ENCODE measurements at places on chromosomes 7 and 10.
A peak's percentile ranks its signal among the peaks of the same experiment; 100 is the strongest.

GRCh38 chr7:24898691-24899090, 81.3 kb downstream of the OSBPL3 start:
- no peak for DNase-seq

DNA sequence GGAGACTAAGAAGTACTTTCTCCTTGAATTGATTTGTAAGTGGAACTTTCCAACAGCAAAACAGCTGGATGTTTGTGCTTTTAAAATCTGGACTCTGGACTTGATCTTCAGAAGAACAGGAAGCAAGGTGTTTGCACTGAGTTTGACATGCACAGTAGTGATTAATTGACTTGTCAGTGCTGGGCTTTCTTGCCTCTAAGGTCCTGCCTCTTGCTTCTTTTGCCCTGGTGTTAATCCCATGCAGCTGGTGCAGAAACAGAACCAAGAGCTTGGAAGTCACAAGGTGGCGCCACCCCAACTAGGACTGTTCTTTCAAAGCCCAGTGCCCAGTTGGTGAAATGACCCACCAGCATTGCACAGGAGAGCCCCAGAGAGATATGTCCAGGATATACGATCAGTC, 66.8 kb upstream of the SEPHS1 start:
- DNase-seq = peak; percentile 16

DNA sequence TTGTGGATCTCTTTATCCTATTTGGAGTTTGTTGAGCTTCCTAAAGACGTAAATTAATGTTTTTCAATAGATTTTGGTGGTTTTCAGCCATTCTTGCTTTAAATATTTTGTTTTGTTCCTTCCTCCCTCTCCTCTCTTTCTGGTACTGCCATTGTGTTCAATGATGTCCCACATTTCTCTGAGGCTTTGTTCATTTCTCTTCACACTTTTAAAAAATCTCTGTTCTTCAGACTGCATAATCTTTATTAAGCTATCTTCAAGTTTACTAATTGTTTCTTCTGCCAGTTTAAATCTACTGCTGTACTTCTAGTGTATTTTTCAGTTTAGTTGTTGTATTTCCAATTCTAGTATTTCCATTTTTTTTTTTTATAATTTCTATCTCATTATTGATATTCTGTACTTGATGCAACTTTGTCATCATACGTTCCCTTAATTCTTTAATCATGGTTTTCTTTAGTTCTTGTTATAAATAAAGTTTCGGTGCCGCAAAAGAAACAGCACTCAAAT, 45.6 kb upstream of the FZD9 start:
- no peak for DNase-seq

GRCh38 chr10:113754768-113755167, 3.3 kb downstream of the PLEKHS1 start:
- DNase-seq = no peak

GRCh38 chr7:48636391-48637015, 287.8 kb upstream of the CDC14C start:
- no peak for DNase-seq

DNA sequence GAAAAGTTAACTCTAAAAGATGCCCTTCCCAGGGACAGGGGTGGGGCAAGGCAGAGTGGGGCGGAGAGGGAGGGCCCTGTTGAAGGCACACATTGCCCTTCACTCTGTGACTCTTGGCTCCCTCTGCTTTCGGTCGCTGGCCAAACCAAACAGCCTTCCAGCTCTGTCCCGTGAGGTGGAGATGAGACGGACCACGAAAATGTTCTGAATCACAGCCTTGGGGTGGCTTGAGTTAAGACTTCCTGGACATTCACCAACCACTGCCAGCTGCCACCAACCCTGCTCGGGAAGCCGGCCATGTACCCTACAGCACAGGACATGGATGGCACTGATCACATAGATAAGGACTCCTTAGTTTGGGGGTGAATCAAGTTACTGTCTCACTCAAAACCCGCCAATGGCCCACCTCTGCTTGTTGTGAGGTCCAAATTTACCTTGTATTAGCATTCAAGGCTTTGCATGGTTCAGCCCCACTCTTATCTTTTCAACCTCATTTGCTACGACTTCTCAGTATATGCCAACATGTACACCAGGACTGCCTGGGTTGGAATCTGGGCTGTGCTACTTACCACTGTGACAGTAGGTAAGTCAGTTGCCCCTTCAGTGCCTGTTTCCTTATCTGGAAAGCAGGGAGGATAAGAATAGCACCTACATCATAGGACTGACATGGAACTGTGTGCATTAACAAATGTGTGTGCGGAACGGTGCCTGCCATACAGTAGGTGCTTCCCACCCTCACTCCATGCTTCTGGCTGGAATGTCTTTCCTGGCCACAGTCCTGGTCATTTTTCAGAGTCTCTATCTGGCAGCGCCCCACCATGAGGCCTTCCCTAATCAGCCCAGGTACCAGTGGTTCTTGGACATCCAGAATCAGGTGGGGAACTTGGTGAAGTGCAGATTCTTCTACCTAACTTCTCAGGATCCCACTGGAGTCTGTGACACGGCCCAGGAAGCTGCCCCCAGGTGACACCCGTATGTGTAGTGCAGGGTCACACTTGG, 28.0 kb downstream of the ITPRIP start:
- DNase-seq = peak; percentile 60

DNA sequence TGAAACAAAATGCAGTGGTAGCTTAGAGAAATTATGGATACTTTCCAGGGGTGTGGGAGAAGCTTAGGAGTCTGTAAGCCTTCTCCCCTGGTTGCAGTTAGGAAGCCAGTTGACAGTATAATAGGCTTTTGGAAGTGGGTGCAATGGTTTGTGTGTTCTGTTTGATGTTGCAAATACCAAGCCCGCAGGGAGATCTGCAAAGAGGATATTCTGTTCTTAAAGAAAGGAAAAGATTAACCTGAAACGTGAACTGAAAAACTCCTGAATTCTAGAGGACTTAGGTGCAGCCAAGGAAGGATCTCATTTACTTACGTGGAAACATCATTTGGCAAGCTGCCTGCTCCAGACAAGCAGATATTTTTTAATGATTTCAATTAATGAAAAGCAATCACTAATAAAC, 496.6 kb downstream of the AUTS2 start:
- no peak for DNase-seq

- DNase-seq = peak; percentile 26
Observed at GRCh38 chr7:70694434-70694970, 437.4 kb upstream of the GALNT17 start.

GRCh38 chr10:49550563-49550962, 11.6 kb upstream of the ERCC6 start:
- DNase-seq = peak; percentile 21

GRCh38 chr7:84508606-84509005, 314.0 kb upstream of the SEMA3A start:
- no peak for DNase-seq

DNA sequence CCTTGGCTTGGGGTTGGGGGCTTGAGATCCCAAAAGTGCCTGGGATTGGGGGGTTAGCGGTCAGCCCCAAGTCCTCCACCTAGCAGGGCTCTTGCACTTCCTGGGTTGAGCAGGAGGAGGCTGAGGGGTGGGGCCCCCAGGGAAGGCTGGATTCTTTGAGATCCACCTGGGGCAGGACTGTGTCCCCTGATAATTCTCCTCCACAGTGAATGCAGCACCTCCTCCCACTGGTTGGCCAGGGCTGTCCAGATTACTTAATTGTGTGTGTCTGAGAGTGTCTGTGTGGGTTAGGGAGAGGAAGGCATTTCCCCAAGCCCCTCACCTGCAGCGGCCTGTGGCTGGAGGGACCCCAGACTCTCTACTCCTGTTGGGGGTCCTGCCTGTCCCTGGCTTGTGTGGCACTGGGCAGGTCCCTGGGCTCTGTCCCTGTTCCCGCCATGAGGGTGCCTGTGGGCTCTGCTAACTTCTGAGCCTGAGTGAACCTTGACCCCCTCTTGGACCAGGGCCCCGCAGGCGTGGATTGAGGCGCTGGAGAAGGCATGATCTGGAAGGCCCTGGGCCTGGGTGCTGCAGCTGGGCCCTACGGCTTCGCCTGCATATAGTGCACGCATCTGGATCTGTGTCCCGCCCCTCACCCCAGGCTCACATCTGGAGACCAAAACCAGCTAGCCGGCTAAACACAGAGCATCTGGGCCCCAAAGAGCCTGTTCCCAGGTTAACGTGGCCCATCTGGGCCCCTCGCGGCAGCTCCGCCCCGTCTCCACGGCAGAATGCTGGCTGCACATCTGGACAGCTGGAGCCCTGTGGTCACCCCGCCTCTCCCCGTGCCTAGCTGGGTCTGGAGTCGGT, 10.4 kb downstream of the TMEM270 start:
- DNase-seq = no peak

DNA sequence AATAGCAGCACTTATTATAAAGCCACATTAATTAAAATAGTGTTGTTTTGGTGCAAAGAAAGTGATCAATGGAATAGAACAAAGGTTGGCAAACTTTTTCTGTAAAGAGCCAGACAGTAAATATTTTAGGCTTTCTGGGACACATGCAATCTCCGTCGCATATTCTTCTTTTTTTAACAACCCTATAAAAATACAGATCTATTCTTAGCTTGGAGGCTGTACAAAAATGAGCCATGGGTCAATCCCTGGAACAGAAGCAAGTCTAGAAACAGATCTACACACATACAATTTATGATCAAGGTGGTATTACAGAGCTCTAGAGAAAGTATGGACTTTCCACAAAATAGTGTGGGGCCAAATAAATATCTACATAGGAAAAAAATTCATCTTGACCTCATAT, 71.8 kb downstream of the ARHGAP21 start:
- DNase-seq = no peak

DNA sequence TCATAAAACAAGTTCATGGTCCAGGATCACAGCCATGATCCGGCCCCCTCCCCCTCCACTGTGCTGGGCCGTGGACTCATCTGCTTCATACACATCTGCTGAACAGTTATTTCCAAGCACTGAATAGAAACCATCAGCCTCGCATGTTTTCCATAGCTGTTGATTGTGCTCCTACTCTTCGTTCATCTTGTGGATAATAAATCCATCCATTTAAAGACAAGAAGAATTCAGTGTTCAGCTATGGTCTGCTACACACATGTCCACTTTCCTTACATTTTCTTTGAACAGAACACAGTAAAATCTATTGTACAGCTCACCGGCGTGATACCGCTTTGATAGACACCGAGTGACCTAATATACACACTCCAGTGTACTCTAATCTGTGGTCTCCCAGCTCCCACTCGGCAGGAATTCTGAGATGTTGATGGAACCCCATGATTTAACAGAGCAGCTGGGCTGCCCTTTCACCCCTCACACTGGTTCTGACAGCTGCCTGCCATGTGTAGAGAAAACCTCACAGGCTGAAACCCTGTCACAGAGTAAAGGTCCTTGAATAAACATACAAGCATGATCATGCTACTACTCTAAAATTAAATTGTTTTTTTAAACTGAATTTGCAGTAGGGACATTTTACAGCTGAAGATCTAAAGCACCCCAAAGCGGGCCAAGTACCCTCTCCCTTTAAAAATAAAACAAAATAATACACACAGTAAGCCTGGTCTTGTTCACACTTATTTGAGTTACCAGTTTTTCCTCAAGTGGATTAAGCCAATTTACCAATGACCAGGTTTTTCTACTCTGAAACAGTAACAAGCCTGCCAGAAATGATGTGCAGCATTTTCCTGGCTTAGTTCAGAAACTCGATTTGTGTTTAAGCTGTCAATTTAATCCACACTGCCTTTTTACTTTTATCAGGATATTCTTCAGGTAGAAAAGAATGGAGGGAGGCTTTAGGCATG, 95.1 kb upstream of the FZD1 start:
- peak; percentile 15 for DNase-seq

- peak; percentile 70 for DNase-seq
Observed at GRCh38 chr10:125076891-125077541, 83.3 kb downstream of the CTBP2 start.

- no peak for DNase-seq
Observed at GRCh38 chr10:99888622-99889021, 106.2 kb downstream of the ABCC2 start.

GRCh38 chr7:158280448-158281144, 307.0 kb downstream of the PTPRN2 start:
- DNase-seq = no peak

DNA sequence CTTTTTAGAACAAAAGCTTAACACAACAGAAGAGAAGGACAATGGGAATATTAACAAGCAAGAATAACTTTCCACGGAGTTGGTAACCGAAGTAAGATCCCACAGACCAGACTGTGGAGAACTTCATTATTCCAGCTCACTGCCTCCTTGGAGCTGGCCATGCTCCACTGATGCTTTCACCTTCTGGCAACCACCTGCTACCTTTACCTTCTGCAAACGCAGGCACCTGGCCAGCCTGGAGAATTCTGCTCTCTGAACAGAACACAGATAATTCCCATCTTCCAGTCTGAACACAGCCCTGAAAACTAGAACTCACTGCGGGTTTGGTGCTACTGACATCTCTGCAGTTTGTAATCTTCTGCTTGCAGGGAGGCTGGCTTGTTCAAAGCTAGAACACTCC, 66.5 kb downstream of the JAZF1 start:
- DNase-seq = no peak

DNA sequence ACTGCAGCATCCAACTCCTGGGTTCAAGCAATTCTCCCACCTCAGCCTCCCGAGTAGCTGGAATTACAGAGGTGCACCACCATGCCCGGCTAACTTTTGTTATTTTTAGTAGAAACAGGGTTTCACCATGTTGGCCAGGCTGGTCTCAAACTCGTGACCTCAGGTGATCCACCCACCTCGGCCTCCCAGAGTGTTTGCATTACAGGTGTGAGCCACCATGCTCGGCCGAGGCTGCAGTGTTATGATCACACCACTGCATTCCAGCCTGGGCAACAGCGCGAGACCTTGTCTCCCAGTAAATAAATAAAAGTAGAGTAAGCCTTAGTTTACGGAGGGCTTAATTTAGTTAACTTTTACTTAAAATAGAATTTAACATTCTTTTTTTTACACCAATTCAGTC, 23.7 kb upstream of the IGF2BP3 start:
- no peak for DNase-seq

GRCh38 chr7:113084496-113085172, 2.0 kb downstream of the GPR85 start:
- DNase-seq = no peak

DNA sequence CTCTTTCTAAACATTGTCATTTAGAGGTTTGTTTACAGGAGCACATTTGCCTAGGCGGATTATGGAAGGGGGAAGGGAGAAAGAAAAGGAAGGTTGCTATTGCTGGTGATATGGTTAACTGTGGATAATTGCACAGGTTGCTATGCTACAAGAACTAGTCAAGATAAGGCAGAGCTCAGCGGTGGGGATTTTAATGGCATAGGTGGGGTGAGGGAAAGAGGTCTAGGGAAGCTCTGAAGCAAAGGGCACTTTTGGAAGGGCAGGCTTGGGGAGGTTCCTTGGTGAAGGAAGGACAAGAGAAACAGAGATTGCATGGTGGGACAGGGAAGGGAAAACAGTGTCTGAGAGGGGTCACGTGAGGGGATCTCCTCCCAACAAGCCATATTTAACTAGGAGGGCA, 19.5 kb downstream of the HYAL4 start:
- DNase-seq = no peak

GRCh38 chr10:132907821-132908620, 34.3 kb downstream of the CFAP46 start:
- no peak for DNase-seq

Data from mesenchymal stem cell (in vitro differentiated cells and primary cell).